ENCODE measurements at places on chromosomes 16 and 17.

- DNase-seq: no peak
Measured at GRCh38 chr17:49969134-49969759, at the start of gene DLX4. Gene DLX4, plus strand, starts transcription at chr17:49969190. Its CDS starts 279 bp downstream, at chr17:49969469.

DNA sequence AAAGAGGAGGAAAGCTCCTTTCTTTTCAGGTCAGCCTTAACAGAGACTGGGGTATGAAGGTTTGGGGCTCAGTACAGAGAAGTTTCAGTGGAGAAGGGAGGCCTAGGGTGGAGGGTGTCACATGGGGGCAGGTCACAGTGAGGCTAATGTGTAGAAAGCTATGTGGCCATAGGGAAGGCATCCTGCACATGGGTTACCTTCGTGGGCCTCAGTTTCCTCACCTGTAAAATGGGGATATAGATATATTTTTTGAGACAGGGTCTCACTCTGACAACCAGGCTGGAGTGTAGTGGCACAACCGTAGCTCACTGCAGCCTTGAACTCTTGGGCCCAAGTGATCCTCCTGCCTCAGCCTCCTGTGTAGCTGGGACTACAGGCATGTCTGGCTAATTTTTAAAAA lies 41.8 kb downstream of the EMP2 start:
- no peak for DNase-seq

GRCh38 chr17:19508577-19508867 lies 25.1 kb upstream of the SLC47A1 start:
- DNase-seq: no peak

DNA sequence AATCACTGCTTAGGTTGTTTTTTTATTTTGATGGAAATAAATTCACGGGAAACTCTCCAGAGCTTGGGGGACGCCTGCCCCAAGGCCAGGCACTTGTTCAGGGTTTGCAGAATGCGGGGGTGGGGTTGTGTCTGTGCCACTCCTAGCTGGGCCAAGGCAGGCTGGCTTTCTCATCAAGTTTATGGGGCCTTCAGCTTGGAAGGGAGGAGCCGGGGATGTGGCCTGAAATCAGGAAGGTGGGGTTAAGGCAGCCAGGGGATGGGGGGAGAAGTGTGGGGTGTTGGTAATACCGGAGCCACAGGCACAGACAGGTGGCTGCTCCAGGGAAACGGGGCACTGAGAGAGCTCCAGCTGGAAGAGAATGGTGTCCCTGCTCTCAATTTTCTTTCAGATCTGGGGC lies 1.7 kb upstream of the CHAD start:
- no peak for DNase-seq

DNA sequence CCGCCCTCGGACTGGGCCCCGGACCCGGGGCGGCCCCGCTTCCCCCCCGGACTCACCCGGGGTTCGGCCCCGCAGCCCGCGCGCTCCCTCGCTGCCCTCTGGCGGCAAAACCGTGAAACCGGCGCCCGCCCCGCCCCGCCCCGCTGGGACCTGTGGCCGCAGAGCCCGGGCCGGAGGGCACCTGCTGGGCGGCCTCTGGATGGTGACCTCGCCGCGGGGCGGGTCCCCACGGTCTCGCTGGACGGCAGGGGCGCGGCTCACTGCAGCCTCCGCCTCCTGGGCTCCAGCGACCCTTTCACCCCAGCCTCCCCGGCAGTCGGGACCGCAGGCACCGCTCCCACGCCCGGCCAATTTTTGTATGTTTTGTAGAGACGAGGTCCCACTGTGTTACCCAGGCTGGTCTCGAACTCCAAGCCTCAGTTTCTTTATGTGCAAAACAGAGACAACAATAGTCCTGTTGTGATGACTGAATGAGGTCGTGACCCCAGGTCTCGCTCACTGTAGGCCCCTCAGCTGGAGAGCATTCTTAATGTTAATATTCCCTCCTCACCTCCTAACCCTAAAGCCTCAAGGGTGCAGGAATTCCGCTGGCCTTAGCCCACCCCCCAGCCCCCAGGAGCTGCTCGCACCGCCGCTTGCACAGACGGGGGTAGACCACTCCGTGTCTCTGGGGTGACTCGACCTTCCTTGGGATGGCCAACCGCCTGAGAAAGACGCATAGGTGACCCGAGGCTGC lies 33.7 kb upstream of the RPH3AL start:
- no peak for DNase-seq

DNA sequence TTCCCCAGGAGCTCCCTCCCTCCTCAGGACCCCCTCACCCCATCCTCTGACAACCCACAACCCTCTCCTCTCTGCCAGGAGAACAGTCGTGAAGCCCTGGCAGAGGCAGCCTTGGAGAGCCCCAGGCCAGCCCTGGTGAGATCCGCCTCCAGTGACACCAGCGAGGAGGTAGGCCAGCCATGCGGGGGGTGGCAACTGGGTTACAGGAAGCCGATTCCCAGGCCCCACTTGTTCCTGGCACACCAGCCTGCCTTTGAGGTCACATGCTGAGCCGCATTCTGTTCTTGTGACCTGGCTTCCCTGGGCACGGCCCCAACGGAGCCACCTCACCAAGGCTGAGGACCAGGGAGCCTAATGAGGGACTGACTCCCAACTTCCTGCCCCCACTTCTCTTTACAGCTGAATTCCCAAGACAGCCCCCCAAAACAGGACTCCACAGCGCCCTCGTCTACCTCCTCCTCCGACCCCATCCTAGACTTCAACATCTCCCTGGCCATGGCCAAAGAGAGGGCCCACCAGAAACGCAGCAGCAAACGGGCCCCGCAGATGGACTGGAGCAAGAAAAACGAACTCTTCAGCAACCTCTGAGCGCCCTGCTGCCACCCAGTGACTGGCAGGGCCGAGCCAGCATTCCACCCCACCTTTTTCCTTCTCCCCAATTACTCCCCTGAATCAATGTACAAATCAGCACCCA lies 7.9 kb downstream of the NAT9 start:
- no peak for DNase-seq

DNA sequence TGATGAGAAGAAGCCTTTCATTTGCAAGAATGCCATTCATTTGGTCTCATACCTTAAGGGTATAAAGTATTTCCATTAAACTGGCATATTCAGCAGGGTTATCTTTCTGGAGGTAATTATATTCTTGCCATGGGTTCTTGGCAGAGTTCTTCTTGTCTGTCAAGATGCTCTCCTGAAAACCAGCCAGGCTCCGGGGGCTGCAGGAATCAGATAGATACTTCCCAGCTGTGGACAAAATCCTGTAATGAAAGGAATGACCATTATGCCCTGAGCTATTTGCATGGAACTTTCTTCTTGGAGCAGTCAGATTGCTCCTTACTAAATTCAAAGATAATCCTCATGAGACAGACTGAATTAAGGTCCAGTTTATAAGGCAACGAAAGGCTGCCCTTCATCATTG lies 47.0 kb downstream of the COG7 start:
- DNase-seq: no peak

- DNase-seq: no peak
Measured at GRCh38 chr16:11552440-11552839, 34.3 kb downstream of the LITAF start.

DNA sequence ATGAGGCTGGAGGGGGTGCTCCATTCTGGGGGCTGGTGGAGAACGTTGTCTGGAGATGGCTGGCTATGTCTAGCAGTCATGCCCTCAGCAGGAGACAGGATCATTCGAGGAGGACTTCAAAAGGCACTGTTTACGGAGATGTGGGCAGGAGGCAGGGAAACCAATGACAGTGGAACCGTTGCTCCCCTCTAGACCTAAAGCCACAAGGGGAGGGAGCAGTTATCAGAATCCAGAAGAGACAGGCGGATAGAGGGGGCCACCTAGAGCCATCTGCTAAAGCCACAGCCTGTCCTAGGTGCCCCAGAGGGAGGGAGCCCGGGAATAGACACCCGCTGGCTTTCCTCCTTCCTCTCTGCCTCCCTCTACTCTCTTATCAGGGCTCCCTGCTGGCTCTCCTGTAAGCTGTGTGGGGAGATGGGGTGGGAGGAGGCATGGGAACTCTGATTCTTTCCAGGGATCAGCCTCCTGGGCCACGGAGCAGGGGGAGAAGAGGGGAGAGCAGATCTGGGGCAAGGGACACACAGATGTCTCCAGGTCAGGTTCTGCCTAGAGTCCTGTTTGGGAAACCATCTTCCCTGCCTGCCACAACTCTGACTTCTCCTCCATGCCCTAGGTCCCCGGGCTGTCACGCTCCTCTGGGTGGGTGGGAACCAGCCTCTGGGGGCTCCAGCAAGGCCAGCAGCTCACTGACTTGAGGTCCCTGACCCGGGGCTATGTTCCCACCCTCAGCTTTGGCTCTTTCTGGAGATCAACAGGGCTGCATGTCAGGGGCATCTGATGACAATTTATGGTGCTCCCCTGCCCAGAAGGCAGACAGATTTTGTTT lies 42.3 kb downstream of the IRX3 start:
- peak; percentile 28 for DNase-seq

GRCh38 chr17:82446649-82447048 lies 3.9 kb downstream of the CYBC1 start:
- no peak for DNase-seq

DNA sequence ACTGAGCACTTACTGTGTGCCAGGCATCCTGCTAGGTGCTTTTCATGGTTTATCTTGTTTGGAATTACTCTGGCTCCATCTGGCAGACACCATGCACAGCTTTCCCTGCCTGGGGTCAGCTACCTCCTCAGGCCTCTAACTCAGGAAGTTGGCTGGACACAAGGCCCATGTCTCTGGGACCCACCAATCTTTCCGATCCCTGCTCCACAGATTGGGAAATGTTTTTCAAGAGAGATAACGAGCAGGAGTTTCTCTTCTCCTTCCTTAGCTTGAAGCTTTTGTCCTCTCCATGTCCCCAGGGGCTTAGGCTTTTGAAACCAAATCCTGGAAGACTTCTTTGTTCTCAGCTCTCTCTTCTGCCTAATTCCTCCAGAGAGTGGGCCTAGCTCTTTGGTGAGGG lies 11.5 kb upstream of the ELAC2 start:
- no peak for DNase-seq

DNA sequence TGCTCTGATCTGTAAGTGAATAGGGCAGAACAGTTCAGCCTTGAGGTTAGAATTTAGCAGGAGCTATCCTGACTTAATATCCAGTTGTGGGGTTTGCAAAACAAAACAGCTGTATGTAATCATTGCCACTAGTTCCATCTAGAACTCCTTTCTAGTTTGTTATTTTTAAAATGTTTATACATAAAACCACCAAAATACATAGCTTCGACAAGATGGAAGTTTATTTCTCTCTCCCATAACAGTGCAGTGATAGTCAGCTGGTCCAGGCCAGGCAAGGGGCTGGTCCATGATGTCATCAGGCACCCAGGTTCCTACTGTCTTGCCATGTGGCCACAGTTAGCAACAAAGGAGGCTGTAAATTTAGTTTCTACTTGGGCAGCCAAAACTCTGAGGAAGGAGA lies 10.5 kb upstream of the PLK1 start:
- DNase-seq: no peak

Measured in GF-D8 (cell line).